Caco-2 (cell line): ENCODE measurements at places on chromosomes 7 and 10. TPM values are rescaled to one million over a fixed set of nuclear protein-coding genes. Genes with fewer than 3 reads are reported as not detected.
A peak's percentile ranks its signal among the peaks of the same experiment; 100 is the strongest.

DNA sequence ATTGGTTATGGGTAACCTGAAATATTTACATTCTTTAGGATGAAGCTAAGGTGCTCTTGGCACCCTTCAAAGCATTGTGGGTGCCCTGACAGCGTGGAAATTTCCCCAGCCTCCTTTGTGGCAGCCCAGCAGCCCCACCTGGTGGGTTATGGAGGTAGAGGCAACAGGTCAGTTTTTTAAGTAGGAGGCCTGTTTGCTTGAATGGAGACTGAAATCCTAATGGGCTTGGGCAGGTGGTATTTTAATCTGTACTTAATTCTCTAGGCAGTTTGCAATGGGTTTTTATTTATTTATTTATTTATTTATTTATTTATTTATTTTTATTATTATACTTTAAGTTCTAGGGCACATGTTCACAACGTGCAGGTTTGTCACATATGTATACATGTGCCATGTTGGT is 139.4 kb downstream of the EPC1 start:
- H3K36me3 ChIP-seq = no peaks in the 10 kb centered on the region
- no peak overlapping the region for H3K27ac ChIP-seq
- H3K27me3 ChIP-seq = no peaks in the 10 kb centered on the region
- H3K4me3 ChIP-seq = no peak overlapping the region

GRCh38 chr10:100981178-100981772 is 6.0 kb downstream of the MRPL43 start:
- no peak overlapping the region for H3K27ac ChIP-seq
- no peak for DNase-seq
- no peaks in the 10 kb centered on the region for H3K27me3 ChIP-seq
- peaks cover 12% of the 10 kb centered on the region for H3K36me3 ChIP-seq

GRCh38 chr7:18399436-18400235 is 95.9 kb upstream of the HDAC9 start:
- H3K36me3 ChIP-seq = no peaks in the 10 kb centered on the region
- no peak overlapping the region for H3K4me3 ChIP-seq
- no peak overlapping the region for H3K27ac ChIP-seq
- no peaks in the 10 kb centered on the region for H3K27me3 ChIP-seq

- H3K36me3 ChIP-seq = no peaks in the 10 kb centered on the region
- no peaks in the 10 kb centered on the region for H3K27me3 ChIP-seq
- H3K4me1 ChIP-seq = no peaks in the 10 kb centered on the region
- H3K4me3 ChIP-seq = no peak overlapping the region
- DNase-seq = no peak
These were observed 54.4 kb downstream of the ITGB8 start for GRCh38 chr7:20385126-20385525.

- H3K4me3 ChIP-seq = no peak overlapping the region
- no peaks in the 10 kb centered on the region for H3K27me3 ChIP-seq
- no peak for DNase-seq
- no peaks in the 10 kb centered on the region for H3K36me3 ChIP-seq
- H3K4me1 ChIP-seq = peaks cover 27% of the 10 kb centered on the region
- no peak overlapping the region for H3K27ac ChIP-seq
These were observed 304.5 kb upstream of the NFE2L3 start for GRCh38 chr7:25847336-25848070.

DNA sequence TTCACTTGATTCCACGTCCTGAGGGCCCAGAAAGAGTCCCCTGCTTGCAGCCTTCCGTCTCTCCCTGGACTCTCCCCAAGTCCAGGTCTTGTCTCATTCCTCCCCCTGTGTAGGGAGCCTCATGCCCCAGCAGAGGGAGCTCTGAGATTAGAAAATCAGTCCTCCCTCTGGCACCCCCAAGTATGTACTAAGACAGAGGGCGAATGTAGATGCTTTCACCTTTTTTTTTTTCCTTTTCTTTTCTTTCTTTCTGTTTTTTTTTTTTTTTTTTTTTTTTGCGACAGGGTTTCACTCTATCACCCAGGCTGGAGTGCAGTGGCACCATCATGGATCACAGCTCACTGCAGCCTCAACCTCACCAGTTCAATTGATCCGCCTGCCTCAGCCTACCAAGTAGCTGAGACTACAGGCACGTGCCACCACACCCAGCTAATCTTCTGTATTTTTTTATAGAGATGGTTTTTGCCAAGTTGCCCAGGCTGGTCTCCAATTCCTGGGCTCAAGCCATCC is 10.3 kb downstream of the SFXN3 start:
- no peaks in the 10 kb centered on the region for H3K36me3 ChIP-seq
- H3K27ac ChIP-seq = no peak overlapping the region
- DNase-seq = peak; percentile 86
- H3K4me1 ChIP-seq = peaks cover 24% of the 10 kb centered on the region
- no peak overlapping the region for H3K4me3 ChIP-seq
- H3K27me3 ChIP-seq = no peaks in the 10 kb centered on the region

DNA sequence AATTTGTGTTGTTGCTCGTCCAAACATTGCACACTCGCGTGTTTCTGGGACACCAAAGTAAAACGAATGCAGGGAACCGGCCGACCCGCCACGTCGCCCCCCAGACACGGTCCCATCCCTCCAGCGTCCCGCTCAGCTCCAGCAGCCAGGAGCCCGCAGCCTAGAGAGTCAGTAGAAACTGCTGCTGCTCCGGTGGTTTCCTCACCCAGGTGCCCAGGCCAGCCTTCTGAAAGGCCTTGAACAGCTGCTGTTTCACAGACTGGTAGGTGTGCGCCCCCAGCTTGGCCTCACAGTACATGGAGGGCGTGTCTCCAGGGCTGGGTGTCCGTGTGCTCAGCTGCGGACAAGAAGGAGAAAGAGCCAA is 126.8 kb downstream of the WDR37 start:
- H3K27me3 ChIP-seq = no peaks in the 10 kb centered on the region
- no peaks in the 10 kb centered on the region for H3K36me3 ChIP-seq
- no peak overlapping the region for H3K27ac ChIP-seq
- no peaks in the 10 kb centered on the region for H3K4me1 ChIP-seq
- DNase-seq = peak; percentile 33

- no peak overlapping the region for H3K27ac ChIP-seq
- H3K4me3 ChIP-seq = no peak overlapping the region
- H3K4me1 ChIP-seq = peaks cover 18% of the 10 kb centered on the region
- DNase-seq = peak; percentile 77
- H3K27me3 ChIP-seq = no peaks in the 10 kb centered on the region
These were observed 11.7 kb downstream of the CASP2 start for GRCh38 chr7:143299840-143300239.

DNA sequence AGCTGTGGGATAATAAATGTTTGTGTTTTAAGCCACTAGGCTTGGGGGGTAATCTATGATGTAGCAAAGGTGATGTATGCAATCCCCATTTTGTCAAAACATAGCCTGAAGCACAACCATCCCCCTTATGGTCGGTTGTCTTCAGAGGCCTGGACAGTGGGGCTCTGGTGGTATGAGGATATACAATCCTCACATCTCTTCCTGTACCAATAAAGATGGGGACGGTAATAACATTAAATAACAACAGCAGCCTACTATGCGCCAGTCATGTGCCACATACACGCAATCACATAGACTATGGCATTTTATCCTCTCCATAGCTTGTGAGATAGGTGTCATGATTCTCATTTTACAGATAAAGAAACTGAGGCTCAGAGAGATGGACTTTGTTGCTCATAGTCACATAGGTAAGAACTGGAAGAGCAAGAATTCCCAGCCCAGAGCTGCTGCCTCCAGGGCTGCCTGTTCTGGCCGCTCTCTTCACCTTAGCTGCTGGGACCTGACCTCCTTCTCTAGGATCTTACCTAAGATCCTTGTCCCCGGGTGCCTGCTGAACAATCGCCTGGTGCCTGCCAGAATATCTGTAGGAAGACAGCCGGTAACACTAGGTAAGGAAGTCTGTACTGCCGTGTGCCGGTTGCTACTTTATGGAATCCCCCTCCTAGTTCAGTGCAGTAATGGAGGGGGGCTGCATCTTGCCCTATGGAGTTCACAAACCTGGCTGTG is 108.6 kb downstream of the ARHGAP22 start:
- no peaks in the 10 kb centered on the region for H3K27me3 ChIP-seq
- no peak for DNase-seq
- peaks cover 8% of the 10 kb centered on the region; the same call in 1 of the 2 replicates for H3K4me1 ChIP-seq
- H3K4me3 ChIP-seq = no peak overlapping the region

- H3K27ac ChIP-seq = no peak overlapping the region
- H3K27me3 ChIP-seq = no peaks in the 10 kb centered on the region
- H3K36me3 ChIP-seq = no peaks in the 10 kb centered on the region
- peak; percentile 59 for DNase-seq
- no peak overlapping the region for H3K4me3 ChIP-seq
These were observed 337.6 kb downstream of the CCSER2 start for GRCh38 chr10:84665883-84666463.

DNA sequence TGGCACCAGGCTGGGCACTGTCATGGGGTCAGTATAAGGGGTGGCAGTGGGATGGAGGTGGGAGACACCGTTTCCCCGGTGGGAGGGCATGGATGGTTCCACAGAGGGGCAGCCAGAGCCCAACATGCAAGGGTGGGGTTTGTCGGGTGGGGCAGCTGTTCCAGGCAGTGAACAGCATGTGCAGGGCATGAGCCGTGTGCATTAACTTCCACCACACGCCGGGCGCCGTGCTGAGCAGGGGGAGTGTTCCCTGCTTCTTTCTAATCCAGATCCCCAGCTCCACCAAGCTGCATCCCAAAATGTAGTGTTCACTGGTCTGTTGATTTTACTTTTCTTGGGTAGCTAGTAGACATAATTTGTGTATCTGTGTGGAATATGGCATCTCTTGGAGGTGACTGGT is 29.3 kb downstream of the ADRA2A start:
- no peak overlapping the region for H3K4me3 ChIP-seq
- no peak for DNase-seq
- H3K27me3 ChIP-seq = no peaks in the 10 kb centered on the region; the same call in 1 of the 2 replicates
- H3K36me3 ChIP-seq = no peaks in the 10 kb centered on the region
- H3K27ac ChIP-seq = no peak overlapping the region

- DNase-seq = no peak
- peaks cover 7% of the 10 kb centered on the region; the same call in 1 of the 2 replicates for H3K4me1 ChIP-seq
- no peak overlapping the region for H3K27ac ChIP-seq
- no peaks in the 10 kb centered on the region for H3K36me3 ChIP-seq
- H3K27me3 ChIP-seq = no peaks in the 10 kb centered on the region
These were observed 5.0 kb downstream of the NAPEPLD start for GRCh38 chr7:103143868-103144267.

GRCh38 chr10:67770537-67770936 is 67.5 kb downstream of the DNAJC12 start:
- H3K36me3 ChIP-seq = no peaks in the 10 kb centered on the region
- no peak for DNase-seq
- no peaks in the 10 kb centered on the region for H3K27me3 ChIP-seq

DNA sequence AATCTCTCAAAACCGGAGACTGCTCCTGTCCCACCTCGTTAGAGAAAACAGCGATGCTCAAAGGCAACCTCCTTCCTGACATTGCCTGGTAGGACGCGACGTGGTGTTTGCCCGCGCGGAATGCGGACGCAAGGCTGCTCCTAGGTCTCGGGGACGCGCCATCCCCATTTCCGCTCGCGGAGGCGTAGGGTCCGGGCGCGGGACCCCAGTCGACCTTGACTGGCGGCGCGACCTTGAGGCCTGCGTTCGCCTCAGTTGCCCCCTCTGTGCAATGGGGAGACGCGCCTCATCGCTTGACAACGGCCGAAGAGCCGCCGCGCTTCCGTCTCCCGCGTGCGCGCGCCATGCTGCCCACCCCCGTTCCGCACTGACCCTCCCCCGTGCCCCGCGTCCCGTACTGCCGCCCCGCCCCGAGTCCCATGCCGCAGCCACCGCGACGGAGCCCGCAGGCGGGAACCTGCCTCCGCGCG is 412 bp upstream of the PPIA start:
- peak overlapping the region; percentile 78 for H3K4me3 ChIP-seq
- DNase-seq = no peak
- H3K36me3 ChIP-seq = peaks cover 4% of the 10 kb centered on the region
- H3K4me1 ChIP-seq = 0 out of 2 replicates have a peak, but pooled peaks cover 10% of the 10 kb centered on the region
- H3K27me3 ChIP-seq = no peaks in the 10 kb centered on the region

- no peak overlapping the region for H3K27ac ChIP-seq
- DNase-seq = no peak
- no peaks in the 10 kb centered on the region for H3K4me1 ChIP-seq
- H3K4me3 ChIP-seq = no peak overlapping the region
- no peaks in the 10 kb centered on the region for H3K36me3 ChIP-seq
These were observed 10.4 kb downstream of the STMP1 start for GRCh38 chr7:135672560-135673359.

The CPSF4 gene
- 133 and 158 TPM in 2 replicates for total RNA-seq

The CFAP70 gene
- 0.26 and 0.39 TPM in 2 replicates for total RNA-seq

The KEL gene
- 0.35 TPM in 1 of 2 replicates, not detected in the other for total RNA-seq

The MYOF gene
- total RNA-seq = 148 and 176 TPM in 2 replicates

The SUV39H2 gene
- 58.3 and 60.4 TPM in 2 replicates for total RNA-seq
